Pulmonary artery endothelial cell (primary cell): ENCODE measurements at places on chromosomes 11 and 22. TPM values are rescaled to one million over a fixed set of nuclear protein-coding genes. Genes with fewer than 3 reads are reported as not detected.
A peak's percentile ranks its signal among the peaks of the same experiment; 100 is the strongest.

PRR14L gene
- 24.1 and 25.1 TPM in 2 replicates for total RNA-seq

GALNT18 gene
- 0.53 and 1.7 TPM in 2 replicates for total RNA-seq

CEND1 gene
- total RNA-seq = 0.13 and 0.14 TPM in 2 replicates

OR52H1 gene
- total RNA-seq = not detected in 2 replicates

FXYD2 gene
- 0.13 and 0.32 TPM in 2 replicates for total RNA-seq

COA4 gene
- total RNA-seq = 76.2 and 82.0 TPM in 2 replicates

ANKRD13D gene
- total RNA-seq = 27.0 and 30.1 TPM in 2 replicates

DNA sequence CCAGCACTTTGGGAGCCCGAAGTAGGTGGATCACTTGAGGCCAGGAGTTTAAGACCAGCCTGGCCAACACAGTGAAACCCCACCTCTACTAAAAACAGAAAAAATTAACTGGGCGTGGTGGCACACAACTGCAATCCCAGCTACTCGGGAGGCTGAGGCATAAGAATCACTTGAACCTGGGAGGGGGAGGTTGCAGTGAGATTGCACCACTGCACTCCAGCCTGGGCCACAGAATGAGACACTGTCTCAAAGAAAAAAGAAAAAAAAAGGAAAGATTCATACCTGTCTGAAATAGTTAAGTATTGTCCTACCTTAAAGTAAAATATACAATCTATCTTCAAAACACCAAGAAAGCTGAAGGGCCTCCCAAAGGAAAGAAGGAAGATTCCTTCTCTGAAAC lies 20.1 kb downstream of the RBFOX2 start:
- no peak for DNase-seq

GRCh38 chr11:64206457-64207255 lies at the start of gene FERMT3:
Gene FERMT3, plus strand, starts transcription at chr11:64206721. Its CDS starts 644 bp downstream, at chr11:64207365.
- no peak for DNase-seq

- DNase-seq = no peak
Measured at GRCh38 chr11:6482441-6482840, 1.1 kb downstream of the TIMM10B start.

DNA sequence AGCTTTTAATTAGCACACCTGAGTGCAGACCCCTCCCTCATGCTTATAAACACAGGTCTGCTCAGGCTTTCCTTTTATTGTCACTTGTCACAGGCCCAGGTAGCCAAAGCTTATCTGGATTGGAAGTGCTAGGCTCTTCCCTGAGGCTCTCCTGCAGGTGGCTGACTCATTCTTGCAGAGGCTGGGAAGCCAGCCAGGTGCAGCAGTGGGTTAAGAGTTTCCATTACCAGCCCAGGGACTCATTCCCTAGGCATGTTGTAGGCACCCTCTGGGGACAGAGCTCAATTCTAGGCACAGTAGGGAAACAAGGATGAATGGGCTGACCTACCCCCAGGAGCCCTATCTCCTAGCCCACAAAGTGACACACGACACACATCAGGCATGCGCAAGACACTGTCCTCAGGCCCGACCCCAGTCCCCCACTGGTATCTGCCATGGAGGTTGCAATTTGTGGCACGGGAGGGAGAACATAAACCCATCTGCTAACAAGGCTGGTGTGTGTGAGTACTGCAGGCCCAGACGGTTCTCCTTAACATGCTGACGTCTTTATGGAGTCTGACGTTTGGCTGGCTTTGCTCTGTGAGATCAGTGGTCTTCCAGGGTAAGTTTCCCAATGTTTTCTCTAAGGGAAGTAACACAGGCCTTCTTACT lies 94.2 kb downstream of the ABTB2 start:
- no peak for DNase-seq

DNA sequence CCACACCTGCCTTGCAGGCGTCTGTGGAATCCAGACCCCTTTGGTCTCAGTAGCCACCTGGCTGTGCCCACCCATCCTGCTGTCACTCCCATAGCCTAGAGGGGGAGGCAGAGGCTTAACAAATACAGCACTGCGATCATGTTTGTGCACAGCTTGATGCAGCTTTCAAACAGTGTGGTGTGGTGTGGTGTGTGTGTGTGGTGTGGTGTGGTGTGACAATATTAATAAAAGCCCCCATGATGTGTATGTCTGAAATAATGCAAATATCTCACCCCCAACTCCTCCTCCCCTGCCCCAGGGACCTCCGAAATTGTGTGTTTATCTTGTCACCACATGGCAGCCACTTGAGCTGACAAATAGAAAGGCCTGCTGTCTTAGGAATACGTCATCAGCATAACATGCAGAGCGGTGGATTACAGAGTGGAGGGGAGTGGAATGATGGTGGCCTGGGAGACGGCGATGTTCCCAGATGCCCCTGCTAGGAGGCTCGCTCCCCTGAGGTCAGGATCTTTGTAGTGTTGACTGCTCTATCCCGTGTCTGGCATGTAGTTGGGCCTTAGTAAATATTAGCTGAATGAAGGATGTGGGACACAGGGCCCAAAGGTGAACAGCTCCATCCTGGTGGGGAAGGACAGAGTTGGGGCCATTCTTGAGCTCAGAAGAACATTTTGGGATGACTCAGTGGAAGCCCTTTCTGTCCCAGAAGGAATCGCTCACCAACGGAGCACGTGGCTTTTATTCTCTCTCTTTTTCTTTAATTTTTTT lies 2.8 kb downstream of the PDXP start:
- no peak for DNase-seq

GRCh38 chr11:131423688-131424087 lies 53.3 kb downstream of the NTM start:
- no peak for DNase-seq

- no peak for DNase-seq
Measured at GRCh38 chr11:119993722-119994121, 144.2 kb downstream of the TRIM29 start.

GRCh38 chr11:1884303-1884700 lies 7.4 kb downstream of the PRR33 start:
- no peak for DNase-seq

DNA sequence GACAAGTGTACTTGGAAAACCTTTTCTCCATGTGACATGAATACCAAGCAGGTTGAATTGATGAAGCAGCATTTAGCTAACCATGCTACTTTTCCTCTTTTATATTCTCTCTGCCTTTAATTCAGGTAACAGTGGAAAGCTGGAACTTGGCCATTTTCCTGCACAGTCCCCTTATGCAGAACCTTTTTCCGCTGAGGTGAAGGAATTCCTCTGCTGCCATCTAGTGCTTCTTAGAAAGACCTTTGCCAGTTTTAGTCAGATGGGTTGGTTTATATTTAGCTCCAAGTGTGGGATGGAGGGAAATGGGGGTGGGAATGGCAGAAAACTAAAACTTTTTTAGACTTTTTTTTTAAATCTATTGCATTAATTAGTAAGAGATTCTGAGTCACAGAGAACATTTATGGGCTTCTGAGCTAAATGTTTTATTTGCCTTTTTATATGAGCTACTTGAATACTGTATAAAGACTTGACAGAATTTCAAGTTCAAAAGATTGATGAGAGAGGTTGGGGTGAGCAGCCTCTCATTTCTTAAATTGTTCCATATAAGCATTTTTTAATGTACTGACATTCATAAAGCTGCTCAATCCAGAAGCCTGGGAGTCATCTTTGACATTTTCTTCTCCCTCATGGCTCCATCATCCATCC lies 153.9 kb upstream of the ZC3H12C start:
- DNase-seq = peak; percentile 56

DNA sequence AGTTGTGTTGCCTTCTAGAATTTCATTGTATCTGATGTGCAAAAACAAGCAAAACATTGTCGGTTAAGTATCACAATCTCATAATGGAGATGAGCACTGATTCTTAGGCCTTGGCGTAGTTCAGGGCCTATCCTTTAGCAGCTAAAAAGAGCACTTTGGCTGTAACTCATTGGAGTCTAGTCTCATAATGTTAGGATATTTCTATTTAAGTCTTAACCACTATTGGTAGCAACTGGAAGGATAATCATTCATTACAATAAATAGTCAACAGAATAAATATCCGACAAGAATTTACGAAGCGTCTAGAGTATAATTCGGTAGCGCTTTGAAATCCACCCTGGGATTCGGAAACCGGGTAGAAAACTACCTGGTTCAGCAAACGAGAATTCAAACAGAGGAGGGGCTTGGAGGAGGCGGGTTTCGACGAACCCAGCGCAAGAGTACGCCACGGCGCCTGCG lies 461 bp upstream of the EED start:
- peak; percentile 54 for DNase-seq

DNA sequence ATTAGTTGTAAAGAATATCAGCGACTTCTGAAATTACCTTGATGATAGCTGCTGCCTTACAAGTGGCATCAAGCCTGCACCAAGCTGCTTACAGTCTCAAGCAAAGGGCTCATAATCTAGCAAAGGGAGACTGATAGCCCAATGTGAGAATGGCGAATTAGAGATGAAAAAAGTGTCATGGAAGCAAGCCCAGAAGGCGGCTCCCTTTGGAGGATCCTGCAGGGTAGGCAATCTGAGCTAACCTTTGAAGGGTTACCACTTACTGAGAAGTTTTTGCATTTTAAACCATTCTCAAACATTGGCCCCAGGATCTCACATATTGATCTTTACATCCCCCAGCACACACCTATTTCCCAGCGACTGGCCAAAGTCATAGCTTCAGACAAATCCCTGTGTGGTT lies 18.5 kb downstream of the GAB2 start:
- DNase-seq = no peak

DNA sequence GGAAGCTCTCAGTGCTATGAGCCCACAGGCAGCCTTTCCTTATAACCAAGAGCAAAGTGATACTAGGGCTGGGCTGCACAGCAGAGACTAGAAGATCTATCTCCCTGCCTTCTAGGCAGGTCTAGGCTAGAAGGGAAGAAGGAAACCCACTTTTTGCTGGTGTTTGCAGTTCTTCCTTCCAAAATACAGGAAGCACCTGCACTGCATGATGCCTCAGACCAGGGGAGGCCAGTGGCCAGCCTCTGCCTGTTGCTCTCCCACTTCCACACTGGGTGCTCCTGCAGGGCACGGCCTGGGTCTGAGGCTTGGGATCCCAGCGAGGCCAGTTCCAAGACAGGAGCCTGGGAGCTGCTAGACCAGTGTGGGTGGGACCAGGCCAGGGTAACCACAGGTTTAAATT lies 6.0 kb upstream of the UCP3 start:
- no peak for DNase-seq

- DNase-seq = no peak
Measured at GRCh38 chr11:118662401-118663271, 16.8 kb downstream of the TREH start.

- no peak for DNase-seq
Measured at GRCh38 chr11:11137339-11137738, 215.7 kb downstream of the CSNK2A3 start.

- no peak for DNase-seq
Measured at GRCh38 chr11:134063991-134064747, 4.7 kb upstream of the JAM3 start.

- peak; percentile 51 for DNase-seq
Measured at GRCh38 chr11:61187505-61188130, 15.7 kb upstream of the PGA3 start.

GRCh38 chr11:38456371-38456770 lies 1858.3 kb upstream of the RAG2 start:
- DNase-seq = no peak

DNA sequence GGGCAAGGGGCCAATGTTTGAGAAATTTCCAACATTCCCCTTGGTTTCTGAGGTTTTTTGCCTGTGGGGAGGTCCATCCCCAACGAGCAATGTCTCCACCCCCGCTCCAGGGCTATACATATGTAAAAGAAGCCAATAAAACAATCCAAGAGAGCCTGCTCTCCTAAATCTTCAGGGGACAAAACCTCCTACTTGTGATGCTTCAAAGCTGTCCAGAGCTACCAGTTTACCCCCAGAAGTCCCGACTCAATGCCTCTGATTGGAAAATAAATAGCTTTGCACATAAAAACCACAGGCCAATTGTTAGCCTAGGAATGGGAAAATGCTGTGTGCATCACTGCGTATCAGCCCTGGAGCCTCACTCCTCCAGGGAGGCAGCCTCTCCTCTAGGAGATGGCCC lies 66.0 kb upstream of the PAX6 start:
- DNase-seq = no peak

GRCh38 chr11:9943386-9944110 lies 279.7 kb downstream of the SWAP70 start:
- DNase-seq = no peak

GRCh38 chr22:35195821-35196220 lies 61.5 kb upstream of the HMGXB4 start:
- no peak for DNase-seq

DNA sequence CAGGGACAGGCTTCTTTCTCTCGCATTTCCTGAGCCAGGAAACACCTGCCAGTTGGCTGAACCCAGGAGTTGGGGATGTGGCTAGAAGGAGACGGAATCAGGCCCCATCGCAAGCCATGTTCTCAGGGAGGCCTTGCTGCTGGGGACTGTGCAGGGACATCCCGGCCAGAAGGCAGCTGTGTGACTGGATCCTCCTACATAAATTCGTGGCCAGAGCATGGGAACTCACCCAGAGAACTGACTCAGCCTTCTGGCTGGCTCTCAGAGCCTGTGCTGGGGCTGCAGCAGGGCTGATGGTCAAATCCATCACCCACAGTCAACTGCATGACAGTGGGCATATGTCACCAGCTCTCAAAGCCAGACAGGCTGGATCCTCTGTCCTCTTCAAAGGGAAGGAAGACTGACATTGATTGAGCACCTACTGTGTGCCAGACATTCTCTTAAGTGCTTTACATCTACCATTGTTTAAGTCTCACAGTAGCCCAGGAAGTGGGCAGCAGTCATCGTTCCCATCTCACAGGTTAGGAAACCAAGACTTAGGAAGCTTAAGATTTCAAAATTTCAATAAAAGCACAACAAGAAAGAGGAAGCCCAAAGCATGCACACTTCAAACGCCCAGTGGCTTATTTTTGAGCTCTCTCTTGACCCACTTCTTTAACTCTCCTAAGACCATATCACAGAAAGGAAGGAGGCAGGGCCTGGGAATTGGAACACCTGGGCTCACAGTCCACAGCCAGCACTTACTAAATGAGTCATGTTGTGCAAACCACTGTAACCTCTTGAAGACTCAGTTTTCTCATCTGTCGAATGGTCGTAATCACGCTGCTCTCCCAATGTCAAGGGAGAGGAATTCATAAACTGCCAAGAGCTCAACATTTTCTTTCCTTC lies 30.9 kb upstream of the CACNG2 start:
- no peak for DNase-seq

GRCh38 chr22:19776433-19777031 lies 16.0 kb downstream of the TBX1 start:
- no peak for DNase-seq

GRCh38 chr22:27726331-27726685 lies 75.2 kb downstream of the MN1 start:
- DNase-seq = peak; percentile 13

- DNase-seq = no peak
Measured at GRCh38 chr11:10941871-10942270, 84.0 kb upstream of the ZBED5 start.
